ENCODE measurements at places on chromosomes 5 and 9. TPM values are rescaled to one million over a fixed set of nuclear protein-coding genes. Genes with fewer than 3 reads are reported as not detected.
A peak's percentile ranks its signal among the peaks of the same experiment; 100 is the strongest.

- H3K27me3 ChIP-seq: no peaks in the 10 kb centered on the region
- no peak for DNase-seq
- no peaks in the 10 kb centered on the region for H3K4me1 ChIP-seq
- H3K4me3 ChIP-seq: no peak overlapping the region
Observed at GRCh38 chr5:161042862-161043261, 190.9 kb upstream of the ATP10B start.

DNA sequence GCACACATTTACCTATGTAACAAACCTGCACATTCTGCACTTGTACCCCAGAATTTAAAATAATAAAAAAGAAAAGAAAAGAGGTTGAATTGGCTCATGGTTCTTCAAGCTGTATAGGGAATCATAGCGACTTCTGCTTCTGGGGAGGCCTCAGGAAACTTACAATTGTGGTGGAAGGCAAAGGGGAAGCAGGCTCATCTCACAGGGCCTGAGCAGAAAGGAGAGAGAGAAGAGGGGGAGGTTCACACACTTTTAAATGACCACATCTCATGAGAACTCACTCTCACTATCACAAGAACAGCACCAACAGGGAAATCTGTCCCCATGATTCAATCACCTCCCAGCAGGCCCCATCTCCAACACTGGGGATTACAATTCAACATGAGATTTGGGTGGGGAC lies 214.6 kb downstream of the CDK5RAP2 start:
- H3K27me3 ChIP-seq: no peaks in the 10 kb centered on the region
- H3K36me3 ChIP-seq: no peaks in the 10 kb centered on the region
- no peak for DNase-seq
- no peaks in the 10 kb centered on the region for H3K4me1 ChIP-seq
- no peak overlapping the region for H3K4me3 ChIP-seq

DNA sequence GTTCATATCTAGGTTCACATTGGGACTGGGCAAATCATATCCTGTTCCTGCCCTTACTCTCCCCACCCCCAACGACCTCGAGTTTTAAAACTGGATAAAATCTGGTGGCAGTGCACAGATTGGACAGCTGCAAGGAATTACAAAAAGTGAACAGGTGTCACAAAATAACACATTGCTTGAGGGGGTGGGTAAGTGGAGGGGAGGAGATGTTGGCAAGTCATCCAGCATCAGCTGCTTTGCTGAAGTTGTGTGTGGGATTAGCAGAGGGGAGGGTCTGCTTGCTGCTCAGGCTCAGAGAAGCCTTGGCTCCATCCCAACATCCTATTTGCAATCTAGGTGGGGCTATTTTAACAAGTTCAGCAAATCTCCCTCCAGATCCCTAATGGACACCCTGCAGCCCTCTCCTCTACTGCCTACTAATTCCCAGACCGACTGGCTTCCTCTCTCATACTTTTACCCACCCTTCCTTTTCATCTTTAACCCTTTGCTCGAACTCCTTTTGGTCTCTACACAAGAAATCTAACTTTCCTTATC lies 39.8 kb upstream of the SLC24A2 start:
- no peaks in the 10 kb centered on the region for H3K27me3 ChIP-seq
- H3K36me3 ChIP-seq: no peaks in the 10 kb centered on the region
- DNase-seq: no peak
- no peak overlapping the region for H3K27ac ChIP-seq
- no peak overlapping the region for H3K4me3 ChIP-seq
- no peaks in the 10 kb centered on the region for H3K4me1 ChIP-seq

DNA sequence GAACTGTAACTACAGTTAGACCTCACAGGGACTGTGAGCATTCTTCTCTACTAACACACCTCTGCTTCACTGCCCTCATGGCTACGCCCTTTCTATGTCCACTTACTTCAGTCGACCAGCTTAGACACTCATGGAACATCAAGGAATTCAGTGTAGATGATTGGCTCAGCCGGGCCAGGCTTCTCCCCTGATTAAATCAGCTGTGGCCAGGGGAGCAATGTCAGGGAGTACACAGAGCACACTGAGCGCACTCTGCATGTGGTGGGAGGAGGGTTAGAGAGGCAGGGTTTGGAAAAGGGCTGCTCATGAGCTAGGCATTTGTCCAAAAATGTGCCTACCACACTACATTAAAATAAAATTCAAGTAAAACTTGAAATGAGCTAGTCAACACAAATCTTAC lies 400.5 kb downstream of the ARRDC3 start:
- H3K4me3 ChIP-seq: no peak overlapping the region
- H3K4me1 ChIP-seq: no peaks in the 10 kb centered on the region
- H3K27me3 ChIP-seq: no peaks in the 10 kb centered on the region
- no peak for DNase-seq
- no peaks in the 10 kb centered on the region for H3K36me3 ChIP-seq

DNA sequence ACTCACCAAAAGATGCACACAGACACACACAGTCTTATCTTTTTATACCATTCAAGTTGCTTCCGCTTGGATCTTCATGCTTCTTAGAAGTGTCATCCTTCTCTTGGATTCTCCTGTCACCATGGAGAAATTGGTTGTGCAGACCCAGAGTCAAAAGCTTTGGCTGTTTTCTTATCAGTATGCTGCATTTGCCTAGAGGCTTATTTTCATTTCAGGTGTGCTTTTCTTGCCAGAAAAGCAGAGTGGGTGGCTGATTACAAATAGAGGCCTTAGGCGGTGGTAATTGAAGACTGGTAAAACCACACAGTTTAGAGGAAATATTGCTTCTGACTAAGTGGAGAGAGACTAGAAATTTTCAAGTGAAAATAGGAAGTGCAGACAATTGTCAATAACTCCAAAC lies 70.2 kb upstream of the TLE4 start:
- H3K36me3 ChIP-seq: no peaks in the 10 kb centered on the region
- H3K27ac ChIP-seq: no peak overlapping the region
- no peak for DNase-seq
- no peaks in the 10 kb centered on the region for H3K27me3 ChIP-seq
- no peaks in the 10 kb centered on the region for H3K4me1 ChIP-seq
- no peak overlapping the region for H3K4me3 ChIP-seq

DNA sequence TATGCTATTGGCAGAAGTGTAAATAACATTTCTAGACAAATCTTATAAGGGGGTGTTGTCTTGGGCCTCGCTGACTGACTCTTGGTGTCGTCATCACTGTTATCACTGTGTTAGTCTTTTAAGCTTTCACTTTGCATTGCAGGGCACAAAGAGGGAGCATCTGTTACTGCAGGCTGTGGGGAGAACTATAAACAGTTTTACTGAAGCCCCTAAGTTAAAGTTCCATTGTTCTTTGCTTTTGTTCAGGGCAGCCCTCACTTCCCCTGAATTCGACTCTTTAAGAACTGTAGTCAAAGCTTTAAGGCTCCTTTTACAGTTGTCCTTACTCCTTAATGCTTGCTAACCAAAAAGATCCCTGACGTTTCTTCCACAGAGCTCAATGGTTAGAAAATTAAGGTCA lies 605.0 kb downstream of the RAB3C start:
- H3K27me3 ChIP-seq: no peaks in the 10 kb centered on the region
- peaks cover 4% of the 10 kb centered on the region for H3K36me3 ChIP-seq
- H3K4me1 ChIP-seq: peaks cover 5% of the 10 kb centered on the region
- no peak for DNase-seq
- no peak overlapping the region for H3K4me3 ChIP-seq
- no peak overlapping the region for H3K27ac ChIP-seq

GRCh38 chr9:97565262-97565661 lies 63.8 kb downstream of the TMOD1 start:
- no peak for DNase-seq
- peaks cover 37% of the 10 kb centered on the region for H3K36me3 ChIP-seq
- H3K27me3 ChIP-seq: no peaks in the 10 kb centered on the region

- H3K4me3 ChIP-seq: no peak overlapping the region
- no peaks in the 10 kb centered on the region for H3K27me3 ChIP-seq
- H3K36me3 ChIP-seq: no peaks in the 10 kb centered on the region
Observed at GRCh38 chr5:152151113-152151512, 226.5 kb upstream of the GLRA1 start.

DNA sequence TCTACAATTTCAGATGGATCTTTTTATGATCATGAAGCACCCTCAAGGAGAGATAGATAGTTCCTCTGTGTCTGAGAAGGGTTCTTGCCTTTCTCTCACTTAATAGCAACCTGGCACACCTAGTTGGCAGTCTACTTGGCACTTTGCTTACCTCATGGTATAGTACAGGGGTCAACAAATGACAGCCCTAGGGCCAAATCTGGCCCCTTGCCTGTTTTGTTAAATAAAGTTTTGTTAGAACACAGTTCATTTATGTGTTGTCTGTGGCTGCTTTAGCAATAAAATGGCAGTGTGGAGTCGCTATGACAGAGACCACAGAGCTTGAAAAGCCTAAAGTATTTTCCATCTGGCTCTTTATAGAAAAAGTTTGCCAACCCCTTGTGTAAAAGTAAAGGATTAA lies 119.3 kb upstream of the CPEB4 start:
- peaks cover 45% of the 10 kb centered on the region for H3K4me1 ChIP-seq
- no peaks in the 10 kb centered on the region for H3K36me3 ChIP-seq
- H3K4me3 ChIP-seq: no peak overlapping the region
- H3K27me3 ChIP-seq: no peaks in the 10 kb centered on the region
- H3K27ac ChIP-seq: no peak overlapping the region

- no peak for DNase-seq
- no peak overlapping the region for H3K4me3 ChIP-seq
- H3K4me1 ChIP-seq: peaks cover 20% of the 10 kb centered on the region
- no peaks in the 10 kb centered on the region for H3K36me3 ChIP-seq
- H3K27ac ChIP-seq: no peak overlapping the region
- H3K27me3 ChIP-seq: no peaks in the 10 kb centered on the region
Observed at GRCh38 chr9:79974806-79975422, 403.1 kb downstream of the TLE4 start.

DNA sequence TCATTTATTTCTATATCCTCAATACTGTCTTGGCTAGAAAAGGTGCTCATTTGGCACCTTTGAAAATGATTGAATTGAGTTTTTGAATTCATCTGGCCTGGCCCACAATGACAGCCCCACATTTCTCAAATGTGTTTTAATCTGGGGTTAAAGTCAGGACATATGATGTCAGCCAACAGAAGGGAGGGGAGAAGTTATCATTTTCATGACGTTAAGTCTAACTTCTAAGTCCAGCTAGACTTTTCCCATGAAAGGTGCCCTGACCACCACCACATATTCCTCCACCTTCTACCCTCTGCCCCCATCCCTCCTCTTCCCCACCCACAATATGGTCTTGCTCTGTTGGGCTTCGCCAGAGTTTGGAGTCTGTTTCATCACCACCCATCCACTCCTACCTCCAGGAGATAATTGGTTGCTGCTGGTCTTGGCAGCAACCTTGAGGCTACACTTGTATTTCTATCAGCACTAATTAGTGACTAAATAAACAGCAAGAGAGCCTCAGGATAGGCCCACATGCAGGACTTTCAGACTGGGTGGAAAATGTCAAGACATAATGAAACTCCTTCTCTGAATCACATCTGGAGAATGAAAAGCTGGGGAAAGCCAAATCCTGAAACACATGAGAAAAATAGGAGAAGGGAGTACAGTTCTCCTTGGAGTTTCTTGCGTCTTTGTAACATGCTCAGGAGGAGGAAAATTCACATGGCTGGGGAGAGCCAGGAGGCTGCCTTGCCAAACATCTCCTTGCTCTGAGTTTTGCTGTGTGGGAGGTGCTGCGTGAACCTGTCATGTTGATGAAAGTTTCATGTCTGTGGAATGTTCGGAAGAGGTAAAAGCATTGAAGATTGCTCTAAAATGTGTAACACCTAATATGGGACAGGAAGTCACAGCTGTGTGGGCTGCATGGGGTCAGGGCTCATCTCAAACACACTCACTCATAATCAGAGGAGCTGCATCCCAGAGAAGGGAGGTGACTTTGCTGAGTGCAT lies 544.7 kb upstream of the KLF4 start:
- no peaks in the 10 kb centered on the region for H3K27me3 ChIP-seq
- H3K36me3 ChIP-seq: no peaks in the 10 kb centered on the region
- H3K4me3 ChIP-seq: no peak overlapping the region
- H3K4me1 ChIP-seq: peaks cover 21% of the 10 kb centered on the region
- no peak overlapping the region for H3K27ac ChIP-seq

DNA sequence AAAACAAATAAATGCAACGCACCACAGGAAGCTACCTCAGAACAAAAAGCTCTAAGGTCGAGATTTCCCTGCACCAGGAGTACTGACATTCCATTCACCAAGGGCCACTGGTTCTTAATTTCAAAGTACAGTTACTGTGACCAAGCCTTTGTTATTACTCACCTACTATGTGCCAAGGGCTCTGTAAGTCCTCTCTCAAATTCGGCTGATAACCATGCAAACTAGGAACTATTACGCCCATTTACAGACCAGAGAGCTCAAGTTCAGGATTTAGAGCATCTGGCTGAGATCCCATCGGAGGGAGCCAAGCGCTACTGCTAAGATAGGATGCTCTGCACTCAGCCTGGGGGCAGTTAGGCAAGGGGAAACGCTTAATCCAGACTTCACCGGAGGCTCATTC lies 5.6 kb downstream of the MYO10 start:
- peaks cover 66% of the 10 kb centered on the region for H3K4me1 ChIP-seq
- H3K4me3 ChIP-seq: peak overlapping the region; percentile 9
- no peak for DNase-seq
- no peaks in the 10 kb centered on the region for H3K27me3 ChIP-seq
- no peaks in the 10 kb centered on the region for H3K36me3 ChIP-seq

DNA sequence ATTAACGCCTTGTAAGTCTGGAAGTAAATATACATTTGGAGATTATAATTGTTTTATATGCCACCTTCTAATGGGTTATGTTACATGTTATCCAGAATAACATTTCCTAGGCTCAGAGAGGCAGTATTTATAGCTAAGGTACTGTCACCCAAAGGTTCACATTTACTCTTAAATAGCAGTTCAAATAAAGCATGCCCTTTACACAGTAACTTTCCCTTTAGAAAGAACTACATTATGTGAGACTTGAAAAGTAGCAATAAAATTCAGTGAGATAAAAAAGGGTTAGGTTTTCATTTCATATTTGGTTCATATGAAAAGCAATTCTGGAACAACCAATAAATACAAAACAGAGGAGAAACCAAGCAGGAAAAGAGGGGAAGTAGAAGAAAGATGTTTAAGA lies 35.1 kb downstream of the SKIC3 start:
- peaks cover 95% of the 10 kb centered on the region for H3K36me3 ChIP-seq
- DNase-seq: no peak
- no peak overlapping the region for H3K4me3 ChIP-seq
- no peaks in the 10 kb centered on the region for H3K4me1 ChIP-seq
- no peak overlapping the region for H3K27ac ChIP-seq

DNA sequence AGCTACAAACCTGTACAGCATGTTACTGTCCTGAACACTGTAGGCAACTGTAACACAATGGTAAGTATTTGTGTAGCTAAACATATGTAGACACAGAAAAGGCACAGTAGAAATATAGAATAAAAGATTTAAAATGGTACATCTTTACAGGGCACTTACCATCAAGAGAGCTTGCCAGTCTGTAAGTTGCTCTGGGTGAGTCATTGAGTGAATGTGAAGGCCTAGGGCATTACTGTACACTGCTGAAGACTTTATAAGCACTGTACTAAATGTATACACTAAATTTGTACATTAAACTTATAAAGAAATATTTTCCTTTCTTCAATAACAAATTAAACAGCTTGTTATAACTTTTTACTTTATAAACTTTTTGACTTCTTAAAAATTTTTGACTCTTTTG lies 20.5 kb downstream of the ADRB2 start:
- no peak overlapping the region for H3K27ac ChIP-seq
- H3K27me3 ChIP-seq: no peaks in the 10 kb centered on the region
- no peak for DNase-seq
- no peaks in the 10 kb centered on the region for H3K4me1 ChIP-seq
- H3K36me3 ChIP-seq: no peaks in the 10 kb centered on the region

The NUTM2F gene
- total RNA-seq: not detected

The C5orf34 gene
- total RNA-seq: 7.2 TPM

The ZCCHC7 gene
- 18.4 TPM for total RNA-seq

The FAM169A gene
- total RNA-seq: 3.1 TPM

The ATP10B gene
- 5.7 TPM for total RNA-seq

The CCNO gene
- total RNA-seq: 3.8 TPM

The NXNL2 gene
- not detected for total RNA-seq

The TRIM32 gene
- total RNA-seq: 9.3 TPM

The KCNIP1 gene
- total RNA-seq: not detected

The LYSMD3 gene
- total RNA-seq: 8.0 TPM
